ENCODE measurements at places on chromosomes 3 and 15. TPM values are rescaled to one million over a fixed set of nuclear protein-coding genes. Genes with fewer than 3 reads are reported as not detected.

DNA sequence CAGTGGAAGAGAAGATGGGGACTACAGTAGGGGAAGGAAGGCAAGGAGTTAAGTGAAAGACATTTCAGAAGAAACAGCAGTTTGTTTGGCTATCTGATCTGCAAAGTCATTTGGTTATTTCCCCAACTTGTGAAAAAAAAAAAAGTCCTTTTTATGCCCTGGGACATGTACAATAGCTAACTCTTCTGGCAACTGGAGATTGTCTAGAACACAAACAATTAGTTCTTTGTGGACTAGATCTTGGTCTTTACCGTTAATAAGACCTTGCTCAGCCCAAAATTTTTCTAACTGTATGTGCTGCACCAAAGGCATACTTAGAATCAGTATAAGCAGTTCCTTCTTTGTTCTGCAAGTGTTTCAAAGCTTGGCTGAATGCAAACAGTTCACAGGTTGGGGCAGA is 103.5 kb upstream of the NECTIN3 start:
- DNase-seq, result no peak
- H3K4me3 ChIP-seq, result no peak overlapping the region
- no peak overlapping the region for H3K27ac ChIP-seq
- no peaks in the 10 kb centered on the region for H3K4me1 ChIP-seq
- H3K36me3 ChIP-seq, result no peaks in the 10 kb centered on the region

The ACOX2 gene
- 96.9 TPM for polyA plus RNA-seq

DNA sequence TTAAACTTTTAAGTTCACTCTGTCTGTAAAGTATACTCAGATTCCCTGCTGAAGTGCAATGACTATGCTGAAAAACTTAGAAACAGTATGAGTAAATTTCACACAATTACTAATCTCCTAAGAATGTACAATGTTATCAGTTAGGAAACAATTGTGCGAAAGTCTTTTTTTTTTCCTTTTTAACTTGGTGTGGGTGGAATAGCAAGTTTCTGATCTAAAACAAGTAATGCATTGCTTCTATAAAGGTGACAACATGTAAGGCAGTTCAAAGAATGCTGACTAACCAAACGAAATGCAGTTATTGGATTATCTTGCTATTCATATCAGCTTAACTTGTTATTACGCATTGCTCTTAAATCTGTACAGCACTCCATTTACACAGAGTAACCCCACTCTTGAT is 19.3 kb upstream of the SLC12A8 start:
- H3K27ac ChIP-seq, result no peak overlapping the region
- no peak overlapping the region for H3K4me3 ChIP-seq
- no peaks in the 10 kb centered on the region for H3K27me3 ChIP-seq

DNA sequence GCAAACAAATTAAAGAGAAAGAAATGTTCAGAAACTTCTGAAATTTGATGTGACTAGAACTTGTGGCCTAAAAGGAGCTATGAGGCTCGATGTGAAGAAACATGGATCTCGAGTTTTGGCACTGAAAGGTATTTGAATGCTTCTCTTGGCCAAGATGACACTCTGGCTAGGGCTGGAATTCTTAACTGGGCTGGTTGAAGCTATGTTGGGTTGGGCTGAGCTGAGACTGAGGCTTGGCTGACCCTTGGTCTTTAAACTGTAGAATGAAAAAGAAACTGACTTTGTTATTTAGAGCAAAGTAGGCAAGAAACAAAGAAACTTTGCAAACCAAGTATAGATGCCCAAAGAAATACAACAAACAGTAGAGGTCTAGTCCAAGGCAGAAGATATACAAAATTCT is 28.1 kb upstream of the CLDN16 start:
- no peak overlapping the region for H3K4me3 ChIP-seq
- peak overlapping the region; percentile 58 for H3K27ac ChIP-seq
- H3K4me1 ChIP-seq, result no peaks in the 10 kb centered on the region
- no peaks in the 10 kb centered on the region for H3K27me3 ChIP-seq
- H3K36me3 ChIP-seq, result no peaks in the 10 kb centered on the region

GRCh38 chr3:31422237-31422636 is 110.5 kb upstream of the STT3B start:
- H3K4me1 ChIP-seq, result no peaks in the 10 kb centered on the region
- H3K27me3 ChIP-seq, result no peaks in the 10 kb centered on the region
- H3K36me3 ChIP-seq, result no peaks in the 10 kb centered on the region
- H3K4me3 ChIP-seq, result no peak overlapping the region
- no peak overlapping the region for H3K27ac ChIP-seq
- no peak for DNase-seq

- H3K27ac ChIP-seq, result no peak overlapping the region
- H3K4me3 ChIP-seq, result no peak overlapping the region
- H3K4me1 ChIP-seq, result no peaks in the 10 kb centered on the region
- H3K27me3 ChIP-seq, result no peaks in the 10 kb centered on the region
- H3K36me3 ChIP-seq, result peaks cover 66% of the 10 kb centered on the region
Measured at GRCh38 chr15:73283366-73283962, 85.3 kb downstream of the HCN4 start.

- no peak for DNase-seq
- H3K4me3 ChIP-seq, result no peak overlapping the region
- H3K36me3 ChIP-seq, result no peaks in the 10 kb centered on the region
- no peak overlapping the region for H3K27ac ChIP-seq
Measured at GRCh38 chr3:82596805-82597204, 835.4 kb upstream of the GBE1 start.

GRCh38 chr3:109122690-109123089 is 4.8 kb upstream of the MORC1 start:
- H3K4me3 ChIP-seq, result no peak overlapping the region
- no peak for DNase-seq
- H3K36me3 ChIP-seq, result no peaks in the 10 kb centered on the region
- H3K27me3 ChIP-seq, result no peaks in the 10 kb centered on the region
- peaks cover 18% of the 10 kb centered on the region for H3K4me1 ChIP-seq

DNA sequence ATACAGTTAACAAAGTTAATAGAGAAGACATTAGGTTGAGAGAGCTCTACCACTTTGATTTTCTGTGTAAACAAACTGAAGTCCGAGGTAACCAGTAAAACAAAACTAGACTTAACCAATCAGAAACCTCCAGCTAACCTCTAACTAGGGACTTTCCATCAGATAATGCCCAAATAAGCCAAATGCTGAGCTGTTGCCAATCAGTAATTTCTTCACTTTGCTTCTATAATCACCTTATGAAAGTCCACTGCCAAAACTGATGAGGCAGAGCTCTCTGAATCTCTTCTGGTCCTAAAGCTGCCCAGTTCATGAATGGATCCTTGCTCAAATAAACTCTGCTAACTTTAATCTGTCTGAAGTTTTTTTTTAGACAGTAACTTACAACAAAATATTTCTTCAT is 448.0 kb upstream of the NECTIN3 start:
- DNase-seq, result no peak
- no peaks in the 10 kb centered on the region for H3K36me3 ChIP-seq
- H3K27ac ChIP-seq, result no peak overlapping the region
- no peaks in the 10 kb centered on the region for H3K4me1 ChIP-seq
- H3K4me3 ChIP-seq, result no peak overlapping the region

DNA sequence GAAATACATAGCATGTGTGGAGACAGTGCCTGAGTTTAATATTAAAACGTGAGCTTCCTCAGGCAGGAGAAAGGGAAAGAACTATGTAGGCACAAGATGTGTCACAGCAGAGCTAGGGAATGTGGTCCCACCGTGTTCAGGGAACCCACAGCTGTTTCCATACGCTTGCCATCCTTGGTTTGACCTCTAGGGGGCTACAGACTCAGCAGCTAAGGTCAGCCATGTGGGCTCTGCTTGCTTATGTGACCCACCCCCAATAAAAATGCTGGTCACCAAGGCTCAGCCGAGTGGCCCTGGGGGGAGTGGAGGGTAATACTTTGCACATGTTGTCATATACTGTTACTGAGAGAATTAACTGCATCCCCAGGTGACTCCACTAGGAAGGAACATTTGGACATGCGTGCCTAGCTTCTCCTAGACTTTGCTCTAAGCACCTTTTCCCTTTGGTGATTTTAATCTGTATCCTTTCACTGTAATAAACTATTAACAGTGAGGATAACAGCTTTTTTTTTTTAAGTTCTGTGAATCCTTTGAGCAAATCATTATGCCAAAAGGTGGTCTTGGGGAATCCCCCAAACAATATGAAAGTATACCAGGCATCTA is 3.3 kb downstream of the TUBGCP5 start:
- H3K36me3 ChIP-seq, result peaks cover 24% of the 10 kb centered on the region
- no peak overlapping the region for H3K4me3 ChIP-seq
- H3K4me1 ChIP-seq, result no peaks in the 10 kb centered on the region
- H3K27me3 ChIP-seq, result no peaks in the 10 kb centered on the region

- H3K27me3 ChIP-seq, result no peaks in the 10 kb centered on the region
- H3K27ac ChIP-seq, result no peak overlapping the region
- no peaks in the 10 kb centered on the region for H3K4me1 ChIP-seq
Measured at GRCh38 chr3:122697952-122698620, 17.4 kb downstream of the PARP14 start.

The TNFAIP8L3 gene
- 3.8 TPM for polyA plus RNA-seq

The TF gene
- 22.5 TPM for polyA plus RNA-seq

GRCh38 chr3:65836047-65836446 is 202.7 kb downstream of the MAGI1 start:
- no peaks in the 10 kb centered on the region for H3K27me3 ChIP-seq
- no peak overlapping the region for H3K27ac ChIP-seq
- H3K4me1 ChIP-seq, result no peaks in the 10 kb centered on the region
- no peak for DNase-seq
- H3K4me3 ChIP-seq, result no peak overlapping the region

The NRROS gene
- 2.1 TPM for polyA plus RNA-seq

DNA sequence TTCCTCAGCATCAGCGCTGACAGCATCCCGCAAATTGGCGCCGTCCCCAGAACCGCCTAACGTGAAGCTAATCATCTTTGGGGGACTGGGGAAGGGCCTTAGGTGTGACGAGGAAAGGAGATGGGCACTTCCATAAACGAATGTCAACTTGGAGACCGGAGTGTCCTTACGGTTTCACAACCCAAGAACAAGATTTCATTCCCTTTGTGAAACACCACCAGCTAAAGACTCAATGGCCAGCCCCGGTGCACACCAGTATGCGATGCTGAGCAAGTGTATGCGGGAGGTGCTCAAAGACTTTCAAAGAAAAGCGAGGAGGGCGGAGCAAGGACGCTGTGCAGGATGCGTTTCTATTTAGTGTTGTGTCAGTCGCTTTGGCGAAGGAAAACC is 759 bp upstream of the TTBK2 start:
- no peak overlapping the region for H3K27ac ChIP-seq
- no peaks in the 10 kb centered on the region for H3K4me1 ChIP-seq
- peak overlapping the region; percentile 70 for H3K4me3 ChIP-seq
- H3K36me3 ChIP-seq, result no peaks in the 10 kb centered on the region
- DNase-seq, result peak; percentile 36

The GOLGA6L1 gene
- not detected for polyA plus RNA-seq

The GOLGB1 gene
- 53.9 TPM for polyA plus RNA-seq

The TM4SF1 gene
- 56.9 TPM for polyA plus RNA-seq

DNA sequence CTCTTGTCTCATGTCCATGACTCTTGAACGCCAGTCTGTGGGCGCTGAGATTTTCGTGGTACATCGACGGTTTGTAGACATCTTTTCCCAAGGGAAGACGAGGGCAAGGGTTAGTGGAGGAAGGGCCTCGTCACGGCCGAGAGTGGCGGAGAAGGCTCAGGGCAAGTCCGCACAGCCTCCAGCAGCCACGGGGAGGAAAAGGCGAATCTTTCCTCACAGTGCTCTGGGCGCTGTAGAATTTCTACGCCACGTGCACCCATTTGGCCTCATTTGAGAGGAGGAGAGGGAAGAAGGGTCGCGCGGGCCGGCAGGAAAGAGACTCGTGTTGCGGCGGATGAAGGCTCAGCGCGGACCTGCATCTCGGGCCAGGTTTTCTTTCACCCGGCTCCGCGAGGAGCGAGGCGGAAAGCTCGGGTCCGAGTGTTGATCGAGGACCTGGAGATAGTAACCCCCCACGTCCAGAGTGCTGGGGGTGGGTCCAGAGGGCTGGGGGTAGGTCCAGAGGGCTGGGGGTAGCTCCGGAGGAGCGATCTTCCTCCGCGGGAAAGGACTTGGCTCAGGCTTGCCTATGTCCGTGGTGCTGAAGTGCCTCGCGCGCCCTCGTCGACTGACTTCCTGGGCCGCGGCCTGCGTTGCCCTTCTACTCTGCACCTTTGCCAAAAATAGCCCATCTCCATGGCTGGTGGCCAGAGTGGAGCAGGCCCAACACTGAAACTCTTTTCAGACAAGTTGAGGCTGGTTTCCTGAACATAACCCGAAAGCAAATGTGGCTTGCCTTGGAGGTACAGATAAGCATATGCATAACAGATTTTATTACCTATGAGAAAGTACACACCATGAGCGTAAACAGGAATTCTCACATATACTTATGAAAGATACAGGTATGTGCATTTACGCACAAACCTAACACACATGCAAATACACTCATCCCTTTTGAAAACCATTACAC is 1.1 kb downstream of the SLC35G2 start:
- H3K27ac ChIP-seq, result no peak overlapping the region
- H3K4me3 ChIP-seq, result peak overlapping the region; percentile 48
- peaks cover 17% of the 10 kb centered on the region for H3K4me1 ChIP-seq
- no peaks in the 10 kb centered on the region for H3K36me3 ChIP-seq
- DNase-seq, result peak; percentile 68
- H3K27me3 ChIP-seq, result peaks cover 35% of the 10 kb centered on the region

DNA sequence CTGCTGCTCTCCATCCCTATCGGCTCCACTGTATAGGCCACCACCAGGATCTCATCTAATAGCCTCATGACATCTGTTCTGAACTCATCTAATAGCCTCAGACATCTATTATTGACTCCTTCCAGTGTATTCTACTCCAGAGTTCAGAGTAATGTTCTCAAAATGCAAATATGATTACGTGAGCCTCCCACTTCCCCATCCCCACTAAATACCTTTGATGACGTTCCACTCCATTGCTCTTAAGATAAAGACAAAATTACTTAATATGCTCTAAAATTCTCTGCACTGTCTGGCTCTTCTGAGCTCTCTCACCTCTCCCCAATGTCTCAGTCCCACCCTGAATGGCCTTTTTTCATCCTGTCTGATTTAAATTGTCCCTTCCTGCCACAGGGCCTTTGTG is 94.7 kb downstream of the SAMMSON start:
- H3K27me3 ChIP-seq, result no peaks in the 10 kb centered on the region
- no peaks in the 10 kb centered on the region for H3K4me1 ChIP-seq

- H3K27ac ChIP-seq, result no peak overlapping the region
- H3K36me3 ChIP-seq, result no peaks in the 10 kb centered on the region
- no peak for DNase-seq
- peaks cover 10% of the 10 kb centered on the region for H3K4me1 ChIP-seq
- no peak overlapping the region for H3K4me3 ChIP-seq
- H3K27me3 ChIP-seq, result no peaks in the 10 kb centered on the region
Measured at GRCh38 chr3:130787422-130788068, 40.9 kb upstream of the PIK3R4 start.

Measured in large intestine (tissue), 12 donors.